MG63 (cell line): ENCODE measurements at places on chromosomes 2 and 18.

GRCh38 chr18:34695310-34695709, 14.8 kb upstream of the DTNA start:
- DNase-seq = no peak

- DNase-seq = no peak
These were observed 34.7 kb downstream of the RFX8 start for GRCh38 chr2:101440127-101440738.

DNA sequence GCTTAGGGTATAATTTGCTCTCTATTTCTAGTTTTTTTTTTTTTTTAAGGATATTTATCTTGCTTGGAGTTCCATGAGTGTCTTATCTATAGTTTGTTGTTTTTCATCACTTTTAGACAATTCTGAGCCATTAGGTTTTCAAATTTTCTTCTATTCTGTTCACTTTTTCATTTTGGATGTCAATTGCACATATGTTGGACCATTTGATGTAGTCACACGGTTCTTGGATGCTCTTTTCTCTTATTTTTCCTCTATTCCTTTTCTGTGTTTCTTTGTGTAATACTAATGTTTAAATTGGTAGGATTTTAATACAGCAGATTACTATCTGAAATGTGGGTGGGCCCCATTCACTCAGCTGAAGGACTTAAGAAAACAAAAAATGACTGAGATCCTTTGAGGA, 292.6 kb downstream of the CALCRL start:
- DNase-seq = no peak

- no peak for DNase-seq
These were observed 806 bp upstream of the MYT1L start for GRCh38 chr2:2331881-2332280.

- DNase-seq = no peak
These were observed 157.4 kb downstream of the AFF3 start for GRCh38 chr2:99984799-99985515.

DNA sequence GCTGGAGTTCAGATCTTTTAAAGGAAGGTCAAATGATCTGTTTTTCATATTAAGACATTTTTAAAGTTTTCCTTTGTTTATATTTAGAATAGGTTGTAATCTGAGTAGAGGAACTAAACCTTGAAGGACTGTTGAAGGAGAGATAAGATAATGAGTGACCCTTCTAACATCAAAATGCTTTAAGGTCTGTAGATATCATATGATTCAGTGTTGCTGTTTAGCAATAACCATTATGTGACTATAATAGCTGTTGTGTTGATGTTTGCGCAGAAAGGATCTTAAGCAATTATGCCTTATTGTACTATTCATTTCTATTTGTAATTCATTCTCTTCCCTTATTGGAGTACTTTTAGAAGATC, 60.0 kb downstream of the SLC16A14 start:
- no peak for DNase-seq

DNA sequence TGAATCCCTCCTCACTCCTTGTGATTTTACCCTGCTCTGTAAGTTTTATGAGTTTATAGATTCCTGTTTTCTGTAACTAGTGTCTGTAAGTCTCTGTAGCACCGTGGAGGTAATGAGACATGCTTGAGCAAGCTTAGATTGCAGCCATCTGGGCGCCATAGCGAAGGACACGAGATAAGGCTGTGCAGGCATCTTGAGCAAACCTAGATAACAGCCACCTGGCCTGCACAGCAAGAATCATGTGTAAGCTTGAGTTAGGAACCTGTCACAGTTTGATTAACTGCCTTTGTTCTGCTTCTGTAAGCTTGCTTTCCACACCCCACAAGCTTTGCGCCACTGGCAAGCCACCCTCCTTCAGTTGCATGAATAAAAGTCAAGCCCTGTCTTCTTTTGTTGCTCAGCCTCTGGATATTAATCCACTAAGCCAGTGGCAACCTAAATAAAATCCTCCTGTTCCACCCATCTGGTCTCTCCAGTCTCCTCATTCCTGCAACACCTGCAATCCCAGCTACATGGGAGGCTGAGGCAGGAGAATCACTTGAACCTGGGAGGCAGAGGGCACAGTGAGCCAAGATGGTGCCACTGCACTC, 270.6 kb upstream of the RGPD4 start:
- DNase-seq = no peak

- peak; percentile 26 for DNase-seq
These were observed 34.9 kb downstream of the SCN1A start for GRCh38 chr2:166092889-166093288.

GRCh38 chr2:34288016-34288415, 688.9 kb upstream of the FAM98A start:
- no peak for DNase-seq

GRCh38 chr2:122780251-122780650, 1024.8 kb downstream of the TSN start:
- no peak for DNase-seq

GRCh38 chr2:61426267-61426897, 44.5 kb downstream of the USP34 start:
- DNase-seq = peak; percentile 37

GRCh38 chr2:74872389-74872836, 38.5 kb downstream of the HK2 start:
- DNase-seq = no peak

DNA sequence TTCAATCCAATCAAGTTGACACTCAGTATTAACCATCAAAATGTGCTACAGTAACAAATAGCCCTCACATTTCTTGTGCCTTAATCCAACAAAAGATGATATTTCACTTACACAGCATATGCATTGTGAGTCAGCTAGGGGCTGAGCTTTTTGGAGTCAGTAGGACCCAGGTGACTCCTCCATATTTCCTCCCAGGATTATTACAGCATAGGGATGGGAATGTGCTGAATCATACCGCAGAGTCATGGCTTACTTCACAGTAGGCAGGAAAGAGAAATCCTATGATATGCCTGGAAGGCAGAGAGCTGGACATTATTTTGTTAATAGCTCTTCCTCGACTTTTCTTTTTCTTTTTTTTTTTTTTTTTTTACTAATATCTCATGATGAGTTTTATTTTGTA, 153.3 kb downstream of the TMEM182 start:
- DNase-seq = peak; percentile 66

- no peak for DNase-seq
These were observed 204.1 kb upstream of the SRD5A2 start for GRCh38 chr2:31784868-31785267.

GRCh38 chr18:50182511-50182910, 12.4 kb downstream of the MYO5B start:
- DNase-seq = no peak

DNA sequence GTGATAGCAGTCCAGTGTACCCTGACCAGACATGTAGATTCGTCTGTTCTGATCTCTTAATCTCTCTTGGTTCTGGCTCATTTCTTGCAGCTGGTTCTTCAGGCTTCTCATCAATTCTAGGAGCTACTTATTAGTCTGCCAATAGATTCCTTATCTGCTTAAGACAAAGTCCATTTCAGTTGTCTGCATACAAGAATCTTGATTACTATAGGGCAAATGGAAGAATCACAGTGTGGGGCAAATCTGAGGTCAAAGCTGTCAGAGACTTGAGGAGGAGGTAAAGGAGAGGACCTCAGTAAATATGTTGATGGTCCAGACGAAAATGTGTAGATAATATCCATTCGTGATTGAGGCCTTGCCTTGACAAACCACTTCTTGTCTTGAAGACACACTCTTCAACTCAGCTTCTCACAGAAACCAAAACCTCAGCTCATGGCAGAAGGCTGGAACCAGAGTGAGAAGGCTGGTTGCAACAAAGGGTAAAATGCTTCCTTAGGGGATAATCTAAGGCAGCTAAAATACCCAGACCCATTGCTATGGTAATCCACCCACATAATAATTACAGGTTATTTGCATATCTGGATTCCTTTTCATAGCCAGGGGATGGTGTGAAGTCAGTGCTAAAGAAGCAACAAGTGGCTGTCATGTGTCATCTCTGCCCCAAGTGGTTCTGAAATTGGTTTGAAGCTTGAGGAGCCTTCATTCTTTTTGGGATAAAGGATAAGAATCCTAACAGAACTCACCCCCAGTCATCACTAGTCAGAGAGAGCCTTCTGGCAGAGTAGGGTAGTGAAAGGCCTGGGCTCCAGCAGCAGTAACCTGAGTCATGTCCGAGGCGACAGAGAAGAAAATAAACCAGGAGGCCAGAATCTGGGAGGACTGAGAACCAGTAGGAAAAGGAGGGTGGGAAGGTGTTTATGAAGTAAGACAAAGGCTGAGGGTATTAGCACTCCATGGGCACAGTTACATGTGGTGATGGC, 29.2 kb upstream of the PELI1 start:
- no peak for DNase-seq

DNA sequence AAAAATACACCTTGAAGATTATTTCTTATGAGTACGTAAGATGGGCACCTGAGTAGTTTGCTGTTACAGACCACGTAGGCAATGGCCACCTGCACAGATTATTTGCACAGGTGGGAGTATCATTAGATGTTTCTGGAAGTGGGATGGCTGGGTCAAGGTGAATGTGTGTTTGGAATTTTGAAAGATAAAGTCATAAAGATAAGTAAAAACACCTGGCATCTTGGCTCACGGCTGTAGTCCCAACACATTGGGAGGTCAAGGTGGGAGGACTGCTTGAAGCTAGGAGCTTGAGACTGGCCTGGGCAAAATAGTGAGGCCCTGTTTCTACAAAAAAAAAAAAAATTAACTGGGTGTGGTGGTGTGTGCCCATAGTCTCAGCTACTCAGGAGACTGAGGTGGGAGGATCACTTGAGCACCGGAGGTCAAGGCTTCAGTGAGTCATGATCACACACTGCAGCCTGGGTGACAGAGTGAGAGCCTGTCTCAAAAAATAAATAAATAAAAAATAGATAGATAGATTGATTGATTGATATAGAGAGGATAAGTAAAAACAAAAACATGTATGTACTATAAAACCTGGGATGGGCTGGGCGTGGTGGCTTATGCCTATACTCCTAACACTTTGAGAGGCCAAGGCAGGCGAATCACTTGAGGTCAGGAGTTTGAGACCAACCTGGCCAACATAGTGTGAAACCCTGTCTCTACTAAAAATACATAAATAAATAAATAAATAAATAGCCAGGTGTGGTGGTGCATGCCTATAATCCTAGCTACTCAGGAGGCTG, 30.4 kb downstream of the ODC1 start:
- no peak for DNase-seq

GRCh38 chr18:1392865-1393734, 488.4 kb downstream of the ADCYAP1 start:
- DNase-seq = no peak

DNA sequence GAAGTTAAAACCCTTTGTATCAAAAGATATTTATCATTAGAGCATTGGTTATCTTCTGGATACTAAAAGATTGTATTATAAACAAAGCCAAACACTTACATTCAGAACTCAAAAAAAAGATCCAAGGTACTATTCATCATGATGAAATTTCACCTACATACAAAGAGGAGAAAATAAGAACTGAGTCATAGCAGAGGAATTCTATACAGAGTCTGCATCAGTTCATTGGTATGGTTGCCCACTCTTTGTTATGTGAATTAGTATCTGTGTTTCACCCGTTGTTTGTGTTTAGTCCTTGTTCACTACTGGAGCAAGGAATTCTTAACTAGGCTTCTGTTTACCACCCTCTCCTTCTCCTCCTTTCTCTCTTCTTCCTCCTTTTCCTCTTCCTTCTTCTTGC, 157.9 kb downstream of the LNPK start:
- no peak for DNase-seq

DNA sequence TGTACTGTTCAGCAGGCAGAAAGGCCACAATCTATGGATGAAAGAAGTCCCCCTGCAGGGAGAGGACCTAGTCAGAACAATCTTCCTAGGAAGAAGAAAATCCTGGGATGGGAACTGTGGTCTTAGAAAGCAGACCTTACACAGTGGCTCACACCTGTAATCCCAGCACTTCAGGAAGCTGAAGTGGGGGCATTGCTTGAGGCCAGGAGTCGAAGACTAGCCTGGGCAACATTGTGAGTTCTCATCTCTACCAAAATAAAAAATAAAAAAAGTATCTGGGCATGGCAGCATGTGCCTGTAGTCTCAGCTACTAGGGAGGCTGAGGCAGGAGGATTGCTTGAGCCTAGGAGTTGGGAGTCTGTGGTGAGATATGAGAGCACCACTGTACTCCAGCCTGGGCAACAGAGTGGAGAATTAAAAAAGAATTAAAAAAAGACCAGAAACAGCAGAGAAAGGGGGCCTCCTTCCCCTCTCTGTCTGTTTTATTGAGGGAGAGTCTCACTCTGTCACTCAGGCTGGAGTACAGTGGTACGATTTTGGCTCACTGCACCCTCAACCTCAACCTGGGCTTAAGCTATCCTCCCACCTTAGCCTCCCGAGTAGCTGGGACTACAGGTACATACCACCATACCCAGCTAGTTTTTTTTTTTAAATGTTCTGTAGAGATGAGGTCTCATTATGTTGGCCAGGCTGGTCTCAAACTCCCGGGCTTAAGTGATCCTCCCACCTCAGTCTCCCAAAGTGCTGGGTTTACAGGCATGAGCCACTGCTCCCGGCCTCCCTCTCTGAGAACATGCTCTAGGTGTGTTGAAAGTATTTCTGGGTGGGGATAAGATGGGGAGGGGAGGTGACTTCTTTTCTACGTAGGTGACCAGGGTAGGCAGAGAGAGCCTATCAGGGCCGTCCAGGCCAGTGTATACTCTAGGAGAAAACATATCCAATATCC, 7.4 kb downstream of the RHOB start:
- no peak for DNase-seq

DNA sequence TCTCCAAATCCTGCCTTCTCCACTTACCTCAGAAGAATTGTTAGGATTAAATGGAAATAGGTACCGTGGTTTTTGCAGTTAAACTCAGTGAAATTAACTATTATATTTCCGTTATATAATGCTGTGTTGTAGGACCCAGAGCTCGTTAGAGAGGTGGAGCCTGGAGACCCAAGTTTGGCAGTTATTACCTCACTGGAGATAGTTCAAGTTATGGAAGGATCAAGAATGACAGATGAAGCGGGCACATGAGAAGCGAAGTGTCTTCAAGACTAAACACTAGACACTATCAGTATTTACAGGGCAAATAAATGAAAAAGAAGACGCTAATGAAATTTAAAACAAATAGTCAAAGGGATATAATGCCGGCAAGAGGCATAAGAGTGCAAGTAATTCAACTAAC, 866 bp downstream of the CWC22 start:
- DNase-seq = no peak

GRCh38 chr2:46805401-46805951, 110.1 kb downstream of the MCFD2 start:
- no peak for DNase-seq

GRCh38 chr2:237895544-237896506, 36.4 kb downstream of the RAMP1 start:
- peak; percentile 96 for DNase-seq

GRCh38 chr2:177478029-177478428, 85.5 kb downstream of the AGPS start:
- no peak for DNase-seq
